ENCODE measurements at places on chromosomes 5 and 9.
A peak's percentile ranks its signal among the peaks of the same experiment; 100 is the strongest.

GRCh38 chr5:115465431-115465830 is 79.1 kb downstream of the FEM1C start:
- no peak for DNase-seq

DNA sequence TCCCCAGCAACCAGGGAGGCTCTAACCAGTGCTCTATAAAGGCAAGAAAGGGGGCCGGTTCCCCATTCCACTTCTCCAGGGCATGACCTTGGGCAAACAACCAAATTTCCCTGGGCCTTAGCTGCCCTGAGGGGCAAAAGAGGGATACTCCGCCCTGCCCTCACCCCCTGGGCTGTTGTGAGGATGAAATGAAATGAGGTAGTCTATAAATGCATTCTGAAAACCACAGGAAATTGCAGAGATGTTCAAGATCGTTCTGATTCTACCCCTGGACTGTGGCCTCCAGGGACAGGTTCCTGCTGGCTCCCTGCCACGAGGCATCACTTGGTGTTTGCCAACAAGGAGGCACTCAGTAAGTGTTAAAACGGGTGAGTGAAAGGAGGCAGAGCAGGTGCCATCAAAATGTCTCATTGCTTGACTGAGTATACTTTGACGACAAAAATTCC is 5.7 kb downstream of the RAPGEF1 start:
- no peak for DNase-seq

- no peak for DNase-seq
These were observed 118.7 kb downstream of the LPAR1 start for GRCh38 chr9:110919609-110920008.

DNA sequence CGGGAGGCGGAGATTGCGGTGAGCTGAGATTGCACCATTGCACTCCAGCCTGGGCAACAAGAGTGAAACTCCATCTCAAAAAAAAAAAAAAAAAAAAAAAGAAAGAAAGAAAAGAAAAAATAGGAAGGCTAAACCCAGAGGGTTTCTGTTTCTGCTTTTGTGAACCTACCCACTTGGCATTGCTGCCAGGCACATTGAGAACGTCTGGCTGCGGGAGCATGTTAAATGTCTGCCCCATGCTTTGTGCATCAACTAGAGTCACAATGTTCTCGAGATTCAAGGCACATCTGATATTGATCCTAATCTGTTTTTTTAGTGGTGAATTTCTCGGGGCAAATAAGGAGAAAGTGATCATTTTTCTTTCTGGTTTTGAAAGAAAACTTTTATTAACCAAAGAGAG is 2.8 kb downstream of the SLC25A25 start:
- DNase-seq, result no peak

- DNase-seq, result no peak
These were observed 165.4 kb upstream of the RAI14 start for GRCh38 chr5:34490506-34491250.

DNA sequence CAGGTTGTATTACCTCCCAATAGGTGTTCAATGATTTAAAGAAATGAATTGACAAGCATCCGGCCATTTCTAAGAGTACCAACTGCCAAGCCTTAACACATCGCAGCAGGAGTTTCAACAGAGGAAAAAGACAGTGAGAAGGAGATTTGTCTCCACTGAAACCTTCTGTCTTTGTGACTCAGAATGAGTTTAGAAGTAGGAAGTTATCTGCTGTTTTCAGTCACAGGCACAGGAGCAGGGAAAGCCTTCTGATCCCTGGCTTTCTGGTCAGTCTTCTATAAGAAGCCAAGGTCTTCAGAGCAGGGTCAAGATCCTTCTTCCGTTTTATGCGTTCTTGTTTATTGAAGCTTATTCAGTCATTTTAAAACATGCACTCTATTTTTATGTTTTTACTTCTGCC is 390.7 kb upstream of the PCSK5 start:
- DNase-seq, result no peak

GRCh38 chr5:181160152-181160754 is 12.9 kb downstream of the OR2V2 start:
- peak; percentile 24 for DNase-seq

DNA sequence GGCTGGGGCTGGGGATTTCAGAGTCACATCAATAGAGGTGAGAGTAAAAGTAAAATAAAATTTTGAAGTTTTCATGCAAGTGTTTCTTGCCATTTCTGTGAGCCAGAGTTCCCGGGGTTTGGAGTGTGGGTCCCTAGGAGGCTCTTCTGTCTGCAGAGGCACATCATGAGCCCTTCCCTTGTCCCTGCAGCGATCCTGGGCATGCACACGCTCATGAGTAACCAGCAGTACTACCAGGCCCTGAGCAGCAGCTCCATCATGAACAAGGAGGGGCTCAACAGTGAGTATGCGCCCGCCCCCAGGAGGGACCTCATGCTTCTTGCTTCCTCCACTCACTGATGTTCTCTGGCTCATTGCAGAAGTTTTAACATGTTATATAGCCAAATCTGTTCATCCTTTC is 61.1 kb downstream of the TMOD1 start:
- DNase-seq, result no peak

DNA sequence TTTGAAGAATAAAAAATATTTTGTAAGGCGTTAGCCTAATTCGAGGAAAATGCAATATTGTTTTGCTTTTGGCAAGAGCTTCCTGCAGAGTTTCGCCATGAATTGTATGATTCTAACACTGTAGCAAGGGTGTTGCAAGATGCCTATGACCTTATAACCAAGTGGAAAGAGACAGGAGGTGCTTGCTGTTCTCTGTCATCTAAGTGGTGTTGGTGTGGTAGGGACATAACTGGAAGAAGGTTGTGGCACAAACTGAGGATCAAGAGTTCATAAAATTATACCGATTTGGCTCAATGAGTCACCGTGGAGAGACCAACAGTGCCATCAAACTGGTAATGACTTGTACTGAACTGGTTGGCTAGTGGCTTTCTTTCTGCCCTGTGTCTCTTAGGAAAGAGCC is 6.3 kb downstream of the STC2 start:
- DNase-seq, result no peak

GRCh38 chr9:32741706-32742105 is 41.6 kb upstream of the TMEM215 start:
- DNase-seq, result no peak

GRCh38 chr9:20244271-20244670 is 378.0 kb downstream of the MLLT3 start:
- DNase-seq, result no peak

DNA sequence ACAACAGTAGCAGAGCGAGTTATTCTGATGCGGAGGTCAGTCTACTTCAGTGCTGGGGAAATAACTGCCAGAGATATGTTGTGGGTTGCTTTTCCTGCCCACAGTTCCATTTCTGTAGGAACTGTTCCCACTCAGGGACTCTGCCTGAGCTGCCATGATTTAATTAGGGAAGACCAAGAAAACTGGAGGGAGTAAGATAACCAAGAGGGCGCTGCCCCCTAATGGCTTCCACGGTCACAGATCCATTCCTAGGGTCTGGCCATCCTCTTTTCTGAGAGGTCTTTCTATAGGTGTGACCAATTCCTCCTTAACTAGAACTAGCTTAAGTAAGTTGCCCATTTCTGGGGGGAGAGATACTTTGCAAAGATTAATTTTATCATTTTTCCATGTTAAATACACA is 125.9 kb downstream of the APBA1 start:
- no peak for DNase-seq

DNA sequence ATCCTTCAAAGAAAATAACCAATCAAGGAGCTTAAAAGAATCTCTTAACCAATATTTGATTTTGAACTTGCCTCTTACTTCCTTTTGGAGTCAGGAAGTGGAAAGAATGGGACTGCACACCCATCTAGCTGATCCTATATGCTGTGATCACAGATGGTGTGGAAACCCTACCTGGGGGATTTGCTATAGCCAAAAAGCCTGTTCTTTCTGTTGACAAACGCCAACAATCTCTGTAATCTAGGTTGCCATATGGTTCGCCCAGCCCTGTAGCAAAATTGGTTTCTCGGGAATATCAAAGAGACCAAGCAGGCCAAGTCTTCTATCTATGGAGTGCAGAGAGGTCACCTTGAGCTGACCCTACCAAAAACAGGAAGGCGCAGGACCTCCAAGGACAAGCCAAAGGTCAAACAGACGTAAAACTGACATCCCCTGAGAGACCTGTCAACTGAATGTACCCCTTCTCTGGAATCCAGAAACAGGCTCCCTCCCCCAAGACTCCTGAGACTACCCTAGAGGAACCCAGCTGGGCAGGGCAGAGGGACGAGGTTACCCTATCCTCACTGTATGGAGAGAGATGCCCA is 19.4 kb downstream of the NRG2 start:
- no peak for DNase-seq

GRCh38 chr9:137590469-137591383 is at the start of gene ZMYND19:
TSS of gene ZMYND19 (minus strand) at chr9:137590512. CDS start at chr9:137590263, 249 bp downstream.
- peak; percentile 79 for DNase-seq

DNA sequence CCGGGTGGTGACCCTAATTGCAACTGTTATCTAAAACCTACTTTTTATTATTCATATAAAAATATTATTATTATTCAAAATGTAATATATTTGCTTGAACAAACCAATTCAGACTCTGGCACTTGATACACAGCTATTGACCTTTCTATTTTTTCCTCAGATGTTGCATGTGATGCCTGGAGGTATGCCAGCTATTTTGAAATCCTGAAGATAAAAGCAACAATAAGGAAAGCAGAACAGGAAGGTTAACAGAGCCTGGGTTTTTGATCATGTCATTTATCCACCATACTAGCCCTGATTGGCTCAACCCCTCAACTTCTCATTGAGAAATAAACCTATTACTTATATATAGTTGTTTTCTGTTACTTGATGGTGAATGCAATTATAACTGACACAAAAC is 340.9 kb upstream of the KIF2A start:
- no peak for DNase-seq

GRCh38 chr9:108708448-108708847 is 147.3 kb downstream of the ACTL7B start:
- DNase-seq, result no peak
